ENCODE measurements at places on chromosomes 6 and 20.

GRCh38 chr6:148146717-148147462 is 195.7 kb upstream of the SASH1 start:
- peak; percentile 12 for DNase-seq

GRCh38 chr20:62914970-62915457 is 11.3 kb downstream of the DIDO1 start:
- DNase-seq: peak; percentile 65

DNA sequence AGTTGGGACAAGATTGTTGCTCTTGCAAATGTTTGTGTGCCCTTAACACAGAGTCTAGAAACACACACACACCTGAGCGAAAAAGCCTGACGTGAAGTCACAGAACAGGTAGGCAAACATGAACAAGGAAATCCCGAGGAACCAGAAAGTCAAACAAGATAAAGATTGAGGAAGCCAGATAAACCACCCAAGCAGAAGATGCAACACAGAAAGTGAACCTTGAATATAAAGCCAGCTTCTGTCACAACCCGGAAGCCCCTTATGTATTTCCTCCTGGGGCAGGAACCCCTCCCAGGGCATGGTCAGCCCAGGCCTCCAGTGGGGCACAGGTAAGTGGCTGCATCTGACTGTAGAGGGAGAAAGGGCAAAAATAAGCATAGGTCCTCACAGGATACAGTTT is 158.2 kb upstream of the SUPT3H start:
- DNase-seq: no peak

GRCh38 chr6:30885481-30885998 is 1.2 kb downstream of the DDR1 start:
- peak; percentile 26 for DNase-seq

DNA sequence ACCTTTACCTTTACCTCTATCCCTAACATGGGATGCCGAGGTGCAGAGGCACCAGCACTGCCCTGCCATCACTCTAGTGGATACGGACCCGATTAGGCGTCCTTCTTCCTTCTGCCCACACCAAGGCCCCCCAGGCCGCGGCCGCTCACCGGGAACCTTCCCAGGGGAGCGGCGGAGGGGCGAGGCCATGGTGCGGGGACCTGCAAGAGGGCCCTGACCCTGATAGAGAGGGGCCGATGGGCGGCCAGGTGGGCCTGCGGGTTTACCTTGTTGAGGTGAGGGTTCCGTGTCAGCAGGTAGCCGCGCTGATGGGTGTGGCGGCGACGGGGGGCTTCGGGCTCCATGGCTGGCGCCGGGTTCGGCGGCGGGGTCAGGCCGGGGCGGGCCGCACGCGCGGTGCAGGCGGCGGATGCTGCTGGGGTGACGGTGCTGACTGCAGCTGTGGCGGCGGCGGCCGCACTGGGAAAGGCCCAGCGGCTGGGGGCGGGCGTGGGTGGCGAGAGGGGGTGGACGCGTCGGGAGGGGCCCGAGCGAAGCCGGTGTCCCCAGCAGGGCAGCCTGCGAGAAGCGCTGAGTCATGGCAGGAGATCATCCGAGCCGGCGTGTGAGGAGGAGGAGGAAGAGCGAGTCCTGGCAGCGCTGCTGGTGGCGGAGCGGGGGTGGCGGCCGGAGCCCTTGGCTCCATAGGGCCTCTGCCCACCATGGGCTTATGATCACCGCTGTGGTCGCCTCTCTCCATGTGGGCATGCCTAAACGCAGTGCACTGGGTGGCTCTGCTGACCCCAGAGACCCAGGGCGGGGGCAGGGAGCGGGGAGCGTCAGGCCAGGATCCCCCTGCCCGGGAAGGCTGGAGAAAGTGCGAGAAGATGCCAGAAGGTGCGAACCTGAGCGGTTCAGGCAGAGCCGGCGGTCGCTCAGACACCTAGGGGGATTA is at the start of gene ME1:
Gene ME1 (minus strand): TSS at position 441 of the 934 bp plus-strand sequence. CDS start 97 bp downstream, at position 344.
- DNase-seq: peak; percentile 7

All from CD8-positive, alpha-beta T cell (primary cell).